ENCODE measurements at places on chromosomes 3 and 15.

- no peak for DNase-seq
Measured at GRCh38 chr15:65057549-65057940, 10.2 kb downstream of the RASL12 start.

GRCh38 chr3:129409541-129409940 is 18.9 kb downstream of the EFCAB12 start:
- DNase-seq, result no peak

DNA sequence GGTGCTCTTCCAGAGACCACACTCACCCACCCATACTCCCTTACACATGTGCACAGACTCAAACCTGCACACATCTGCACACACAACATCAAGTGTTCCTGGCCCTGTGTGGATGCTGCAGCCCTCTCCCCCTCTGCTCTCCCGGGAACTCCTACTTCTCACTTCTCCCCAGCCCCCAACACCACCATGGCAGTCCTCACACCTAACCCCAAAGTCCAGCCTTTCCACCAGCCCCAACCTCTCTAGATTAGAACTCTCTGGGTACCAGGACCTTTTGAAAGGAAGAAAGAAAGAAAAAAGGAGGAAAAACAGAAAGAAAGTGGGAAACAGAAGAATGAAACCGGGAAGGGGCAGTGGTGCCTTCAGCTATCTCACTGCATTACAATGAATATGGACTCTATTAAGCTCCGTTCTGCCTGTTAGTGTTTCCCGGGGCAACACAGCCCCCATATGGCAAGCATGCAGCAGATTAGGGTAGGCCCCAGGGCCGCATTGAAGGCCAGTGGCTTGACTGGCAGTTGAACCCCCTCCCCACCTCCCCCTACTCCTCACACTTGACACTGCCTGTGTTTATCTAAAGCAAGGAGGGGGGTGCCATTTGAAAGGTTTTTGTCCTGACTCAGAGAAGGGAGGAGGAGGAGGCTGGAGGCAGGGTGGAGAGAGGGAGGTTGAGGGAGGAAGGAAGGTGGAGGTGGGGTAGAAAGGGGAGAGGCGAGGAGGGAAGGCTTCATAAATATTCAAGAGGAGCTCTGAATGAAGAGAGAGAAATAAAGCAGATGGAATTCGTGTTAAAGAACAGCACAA is 30.1 kb downstream of the BOC start:
- no peak for DNase-seq

- DNase-seq, result no peak
Measured at GRCh38 chr3:42752441-42752840, 20.6 kb downstream of the CCDC13 start.
